Cortex of kidney (tissue), 1 donor: ENCODE measurements at places on chromosomes 7 and 10.

DNA sequence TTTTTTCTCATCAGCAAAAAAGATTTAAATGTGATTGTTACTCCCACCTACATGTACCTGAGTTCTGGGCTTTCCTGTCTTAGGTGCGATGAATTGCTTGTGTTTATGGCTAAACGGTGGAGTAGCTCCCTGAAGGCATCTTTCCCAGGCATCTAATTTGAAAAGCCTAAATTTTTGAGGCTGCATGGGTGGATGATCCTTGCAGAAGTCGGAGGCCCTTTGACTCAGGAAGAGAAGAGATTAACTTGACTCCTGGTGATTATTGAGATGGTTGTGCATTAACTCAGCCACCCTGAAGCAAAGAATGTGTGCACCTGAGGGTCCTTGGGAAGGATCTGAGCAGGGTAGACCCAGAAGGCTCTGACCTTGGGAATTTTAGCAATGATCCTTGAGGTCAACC is 155.6 kb upstream of the SEMA3C start:
- no peak for DNase-seq

DNA sequence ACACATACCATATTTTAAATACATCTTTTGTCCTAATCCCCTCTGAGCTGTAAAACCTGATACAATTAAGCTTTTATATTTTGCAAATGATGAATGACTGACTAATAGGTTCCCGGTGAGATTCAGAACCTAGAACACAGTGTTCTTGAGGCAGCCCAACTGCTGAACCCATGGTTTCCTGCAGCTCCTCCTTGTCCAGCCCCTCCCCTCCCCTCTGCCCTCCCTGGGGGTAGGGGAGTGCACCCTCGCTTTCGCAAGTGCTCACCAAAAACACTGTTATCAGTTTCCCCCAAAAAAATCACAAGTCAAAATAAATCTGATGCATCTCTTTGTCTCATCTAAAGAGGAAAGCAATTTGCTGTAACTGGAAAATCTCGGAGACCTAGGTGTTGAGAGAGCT is 602.8 kb downstream of the KCNMA1 start:
- DNase-seq: no peak

- no peak for DNase-seq
These were observed 56.5 kb upstream of the KDM7A start for GRCh38 chr7:140232957-140233917.

DNA sequence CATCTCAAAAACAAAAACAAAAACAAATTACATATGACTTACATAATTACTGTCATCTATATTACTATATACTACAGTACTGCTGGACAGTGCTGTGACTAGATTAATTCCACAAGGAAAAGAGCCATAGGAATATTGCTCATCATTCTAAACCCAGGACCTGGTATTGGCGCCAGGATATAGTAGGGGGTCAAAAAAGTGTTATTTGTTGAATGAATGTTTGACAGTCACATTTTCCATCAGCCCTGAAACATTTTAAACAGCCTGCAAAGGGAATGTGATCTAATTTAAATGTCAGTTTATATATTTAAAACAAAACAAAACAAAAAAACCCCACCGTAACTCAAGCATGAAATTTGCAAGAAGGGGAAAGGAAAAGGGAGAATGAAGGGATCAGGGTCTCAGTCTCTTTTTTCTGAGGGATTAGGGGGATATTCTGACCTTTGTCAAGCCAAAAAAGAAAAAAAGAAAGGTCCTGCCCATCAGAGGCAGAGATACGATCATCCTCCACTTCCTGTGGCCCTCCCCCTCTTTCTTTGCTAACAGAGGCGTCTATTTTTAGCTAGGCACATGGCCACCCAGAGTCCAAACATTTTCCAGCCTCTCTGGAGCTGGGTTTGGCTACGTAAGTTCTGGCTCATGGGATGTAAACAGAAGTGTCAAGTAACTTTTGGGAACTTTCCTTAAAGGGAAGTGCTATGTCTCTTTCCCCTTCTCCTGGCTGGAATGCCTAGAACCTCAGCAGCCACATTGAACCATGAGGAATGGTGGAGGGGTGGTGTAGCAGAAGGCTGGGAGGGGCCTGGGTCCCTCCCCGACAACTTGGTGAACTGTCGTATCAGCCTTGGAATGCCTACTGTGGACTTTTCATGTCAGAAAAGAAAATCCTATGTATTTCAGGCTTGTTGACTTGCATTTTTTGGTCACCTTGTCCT is 44.6 kb upstream of the DLG5 start:
- DNase-seq: no peak

DNA sequence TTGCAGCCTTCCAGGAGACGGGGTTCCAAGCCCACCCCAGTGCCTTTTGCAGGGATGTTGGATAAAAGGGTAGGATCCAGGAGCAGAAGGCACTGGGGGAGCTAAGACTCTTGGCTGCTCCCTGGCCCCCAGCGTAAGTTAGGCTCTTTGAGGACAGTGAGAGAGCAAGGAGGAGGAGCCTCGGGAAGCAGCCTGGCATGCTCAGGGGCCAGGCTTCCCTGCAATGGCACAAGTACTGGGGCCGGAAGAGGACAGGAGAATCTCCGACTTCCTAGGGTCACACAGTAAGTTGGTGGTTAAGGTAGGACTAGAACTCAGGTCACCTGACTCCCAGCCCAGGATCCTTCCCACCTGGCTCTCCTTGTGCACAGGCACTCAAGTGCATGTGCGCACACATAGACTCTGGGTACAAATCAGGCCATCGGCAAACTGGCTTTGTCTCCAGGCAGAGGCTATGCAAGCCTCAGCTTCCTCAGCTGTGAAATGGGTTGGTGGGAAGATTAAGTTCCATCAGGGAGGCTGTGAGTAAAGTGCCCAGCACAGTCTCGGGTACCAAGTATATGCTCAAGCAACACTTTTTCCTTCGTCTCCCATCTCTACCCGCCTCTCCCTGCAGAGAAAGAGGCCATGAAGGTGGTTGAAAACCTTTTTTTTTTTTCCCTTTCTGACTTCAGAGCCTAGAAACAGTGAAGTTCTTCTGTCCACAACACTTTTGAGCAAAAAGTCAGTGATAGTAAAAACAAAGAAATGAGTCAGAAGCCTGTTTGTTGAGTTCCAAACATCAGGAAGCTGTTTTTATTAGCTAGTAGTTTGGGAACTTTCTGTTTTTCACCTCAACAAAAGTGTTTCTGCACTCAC is 79.1 kb downstream of the NEURL1 start:
- no peak for DNase-seq

GRCh38 chr10:6309816-6310215 is 107.1 kb downstream of the PFKFB3 start:
- no peak for DNase-seq

GRCh38 chr7:13197501-13197900 is 510.1 kb downstream of the ARL4A start:
- no peak for DNase-seq

DNA sequence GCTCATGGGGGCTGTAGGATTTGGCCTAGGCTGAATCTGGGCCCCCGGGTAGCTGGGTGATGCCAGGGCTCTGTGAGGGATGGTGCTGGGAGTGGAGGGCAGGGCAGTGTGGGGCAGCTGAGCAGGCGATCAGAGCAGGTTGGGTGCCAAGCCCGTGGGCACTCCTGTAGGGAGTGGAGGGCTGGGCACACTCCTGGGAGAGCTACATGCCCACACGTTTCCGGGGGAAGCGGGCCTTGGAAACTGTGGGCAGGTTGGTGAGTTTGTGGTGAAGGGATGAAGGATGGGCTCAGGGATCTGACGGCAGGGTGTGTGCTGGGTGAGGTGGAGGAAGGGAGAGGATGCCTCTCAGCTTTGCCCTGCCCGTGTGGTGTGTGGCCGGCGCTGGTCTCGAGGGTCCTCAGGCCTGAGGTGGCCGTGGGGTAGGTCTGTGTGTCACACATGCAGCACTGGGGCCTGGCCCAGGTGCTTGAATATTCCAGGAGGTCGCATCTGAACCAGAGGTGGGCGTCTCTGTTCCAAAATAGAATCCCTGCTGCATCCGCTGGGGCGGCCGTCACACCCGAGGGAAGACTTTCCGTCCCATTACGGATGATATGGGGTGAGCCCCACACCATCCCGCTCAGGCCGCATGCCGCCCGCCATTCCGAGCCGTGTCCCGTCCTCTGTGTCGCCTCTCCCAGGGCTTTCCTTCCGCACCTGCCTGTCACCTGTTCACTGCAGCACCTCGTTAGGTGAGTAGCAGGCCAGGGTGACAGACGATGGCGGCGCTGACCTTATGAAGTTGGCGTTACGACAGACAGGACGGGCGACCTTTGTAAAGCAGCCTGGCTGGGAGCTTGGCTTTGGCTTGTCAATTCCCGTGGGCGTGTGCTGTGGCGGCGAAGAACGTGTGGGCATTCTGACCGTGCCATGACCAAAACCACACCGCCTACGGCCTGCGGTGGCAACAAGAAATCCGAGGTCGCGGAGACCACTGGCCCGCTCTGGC is 143.6 kb downstream of the ACTR3B start:
- DNase-seq: no peak

DNA sequence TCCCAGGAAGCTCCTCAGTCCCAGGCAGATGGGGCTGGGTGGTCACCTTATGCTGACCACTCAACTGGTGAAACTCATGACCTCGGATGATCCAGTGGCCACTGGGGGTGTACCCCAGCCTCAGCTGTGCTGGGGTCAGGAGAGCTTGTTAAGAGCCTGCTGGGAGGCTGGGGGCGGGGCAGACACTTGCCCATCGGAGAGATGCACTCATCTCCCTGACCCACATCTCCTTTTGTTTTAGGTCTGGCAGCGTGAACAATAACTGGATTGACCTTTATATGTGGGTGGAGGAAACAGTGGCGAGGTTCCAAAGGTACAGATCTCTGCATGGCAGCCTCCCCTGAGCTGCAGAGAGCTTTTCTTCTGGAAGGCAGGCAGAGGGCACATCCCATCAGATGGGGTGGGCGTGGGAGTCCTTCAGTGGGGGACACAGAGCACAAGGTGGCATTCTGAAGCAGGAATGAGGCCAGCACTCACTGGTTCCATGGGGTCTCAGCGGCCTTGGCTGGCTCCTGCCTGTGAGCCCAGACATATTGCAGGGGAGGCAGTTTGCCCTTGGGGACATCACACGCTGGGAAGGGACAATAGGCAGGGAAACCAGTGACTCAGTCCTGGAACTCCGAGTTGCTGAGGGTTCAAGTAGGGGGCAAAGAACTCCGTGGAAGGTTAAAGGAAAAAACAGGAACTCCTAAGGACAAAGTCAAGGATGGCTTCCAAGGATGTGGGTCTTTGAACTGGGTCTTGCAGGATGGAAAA is 5.2 kb downstream of the ANTXRL start:
- no peak for DNase-seq

DNA sequence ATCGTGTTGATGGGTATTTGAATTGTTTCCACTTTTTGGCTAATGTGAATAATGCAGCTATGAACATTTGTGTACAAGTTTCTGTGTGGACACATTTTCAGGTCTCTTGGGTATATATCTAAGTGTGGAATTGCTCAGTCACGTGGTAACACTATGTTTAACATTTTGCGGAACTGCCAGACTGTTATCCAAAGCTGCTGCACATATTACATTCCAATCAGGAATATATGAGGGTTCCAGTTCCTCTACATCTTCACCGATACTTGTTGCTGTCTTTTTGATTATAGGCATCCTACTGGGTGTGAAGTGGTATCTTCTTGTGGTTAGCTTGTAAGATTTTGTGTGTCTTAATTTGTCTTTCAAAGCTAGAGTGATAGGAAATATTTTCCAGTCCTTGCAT is 6.8 kb downstream of the PTPN12 start:
- no peak for DNase-seq

DNA sequence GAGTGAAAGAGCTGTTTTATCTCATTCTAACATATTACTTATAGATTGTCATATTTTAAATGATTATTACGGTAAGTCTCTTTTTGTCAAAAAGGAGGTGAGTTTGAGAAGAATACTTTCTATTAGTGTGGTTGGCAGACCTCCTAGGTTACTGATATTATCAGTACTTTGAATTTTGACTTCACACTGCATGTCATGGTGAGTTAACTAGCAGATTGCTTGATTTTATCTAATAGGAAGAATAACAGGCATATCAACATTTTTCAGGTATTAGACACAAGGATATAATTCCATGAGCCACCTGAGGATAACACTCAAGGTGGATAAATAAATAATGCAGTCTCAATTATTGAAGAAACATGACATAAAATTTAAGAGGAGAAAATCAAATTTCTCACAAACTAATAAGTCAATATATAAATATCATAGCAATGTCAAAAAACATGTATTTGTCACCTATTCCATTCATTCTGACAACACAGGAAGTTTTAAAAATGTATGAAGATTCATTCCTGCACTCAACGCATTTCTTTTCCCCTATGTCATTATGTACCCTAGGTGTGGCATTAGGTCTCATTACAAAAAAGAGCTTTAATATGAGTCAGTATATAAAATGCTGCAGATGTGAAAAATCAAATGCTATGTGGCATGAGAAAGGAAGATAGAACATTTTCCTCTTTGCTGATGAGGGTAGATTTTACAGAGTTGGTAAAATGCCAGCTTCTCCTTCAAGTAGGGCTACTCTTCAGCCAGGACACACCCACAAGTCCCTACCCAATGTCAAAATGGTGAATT is 1621.6 kb downstream of the REEP3 start:
- DNase-seq: no peak

DNA sequence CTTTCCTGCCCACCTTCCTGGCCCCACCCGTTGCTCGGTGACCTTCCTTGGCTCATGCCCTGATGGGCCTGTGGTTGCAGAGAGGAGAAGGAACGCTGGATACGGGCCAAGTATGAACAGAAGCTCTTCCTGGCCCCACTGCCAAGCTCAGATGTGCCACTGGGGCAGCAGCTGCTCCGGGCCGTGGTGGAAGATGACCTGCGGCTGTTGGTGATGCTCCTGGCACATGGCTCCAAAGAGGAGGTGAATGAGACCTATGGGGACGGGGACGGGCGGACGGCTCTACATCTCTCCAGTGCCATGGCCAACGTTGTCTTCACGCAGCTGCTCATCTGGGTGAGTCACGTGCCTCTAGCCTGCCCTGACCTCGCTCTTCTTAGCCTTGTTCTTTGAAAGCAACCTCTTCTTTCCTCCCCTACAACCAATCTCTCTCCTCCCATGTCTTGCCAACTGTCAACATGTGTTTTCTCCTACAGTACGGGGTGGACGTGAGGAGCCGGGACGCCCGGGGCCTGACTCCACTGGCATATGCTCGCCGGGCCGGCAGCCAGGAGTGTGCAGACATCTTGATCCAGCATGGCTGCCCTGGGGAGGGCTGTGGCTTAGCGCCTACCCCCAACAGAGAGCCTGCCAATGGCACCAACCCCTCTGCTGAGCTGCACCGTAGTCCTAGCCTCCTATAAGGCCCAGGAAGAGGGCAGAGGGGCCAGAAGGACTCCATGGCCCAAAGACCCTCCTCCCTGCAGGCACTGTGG is 24.1 kb downstream of the GBX1 start:
- DNase-seq: no peak

DNA sequence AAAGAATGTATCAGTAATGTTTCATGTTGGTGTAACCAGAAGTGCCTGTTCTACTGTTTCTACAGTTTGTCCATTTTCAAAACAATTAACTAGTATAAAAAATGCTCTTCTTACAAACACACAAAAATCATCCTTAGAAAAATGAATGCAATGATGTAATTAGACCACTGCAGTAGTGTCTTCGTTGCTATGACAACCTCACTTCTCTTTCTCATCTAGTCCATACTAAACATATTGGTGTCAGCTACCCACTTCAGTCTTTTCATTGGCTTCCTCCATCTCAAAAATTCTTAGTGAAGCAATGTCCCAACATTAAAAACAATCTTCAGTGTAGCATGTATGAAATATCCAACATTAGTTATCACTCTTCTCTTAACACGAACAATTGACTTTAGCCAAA is 1265.8 kb downstream of the REEP3 start:
- no peak for DNase-seq
